HuH-7 (cell line): ENCODE measurements at places on chromosomes 12 and 14.

DNA sequence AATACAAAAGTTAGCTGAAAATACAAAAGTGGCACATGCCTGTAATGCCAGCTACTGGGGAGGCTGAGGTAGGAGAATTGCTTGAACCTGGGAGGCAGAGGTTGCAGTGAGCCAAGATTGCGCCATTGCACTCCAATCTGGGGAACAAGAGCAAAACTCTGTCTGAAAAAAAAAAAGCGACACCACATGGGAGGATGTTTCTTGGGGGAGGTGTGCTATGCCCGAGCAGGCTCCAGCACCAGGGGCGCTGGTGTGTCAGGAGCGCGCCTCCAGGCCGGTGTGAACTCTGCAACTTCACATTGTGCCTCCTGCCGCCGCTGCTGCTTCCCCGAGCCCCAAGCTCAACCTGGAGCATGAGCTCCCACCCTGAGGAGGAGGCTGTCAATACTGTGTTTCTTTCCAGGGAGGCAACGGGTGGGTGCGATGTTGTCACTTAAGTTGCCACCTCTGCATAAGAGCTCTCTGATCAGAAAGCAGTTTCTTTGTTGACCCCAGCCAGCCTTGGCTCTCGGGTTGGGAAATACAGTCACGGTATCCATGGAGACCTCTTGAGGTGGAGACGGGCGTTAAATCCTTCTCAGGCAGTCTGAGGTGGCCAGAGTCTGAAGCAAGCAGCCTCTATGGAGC is 18.9 kb downstream of the DEGS2 start:
- no peak for DNase-seq

DNA sequence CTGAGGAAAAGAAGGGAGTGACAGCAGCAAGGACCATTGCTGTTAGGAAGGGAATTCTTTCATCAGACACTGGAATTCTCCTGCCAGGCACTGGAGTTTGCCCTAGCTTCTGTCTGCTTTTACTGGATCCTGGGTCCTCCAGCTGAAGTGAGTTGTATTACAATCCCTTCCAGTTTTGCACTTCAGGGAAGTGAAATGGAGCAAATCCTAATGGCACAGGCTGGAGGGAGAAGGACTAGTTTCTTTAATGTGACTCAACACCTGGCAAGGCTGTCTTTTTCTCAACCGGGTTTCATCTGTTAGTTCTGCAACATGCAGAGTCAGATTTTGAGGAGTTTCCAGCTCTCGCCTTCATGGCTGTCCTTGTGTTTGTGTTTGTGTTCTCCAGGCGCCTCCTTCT is 45.8 kb downstream of the ETV6 start:
- no peak for DNase-seq

DNA sequence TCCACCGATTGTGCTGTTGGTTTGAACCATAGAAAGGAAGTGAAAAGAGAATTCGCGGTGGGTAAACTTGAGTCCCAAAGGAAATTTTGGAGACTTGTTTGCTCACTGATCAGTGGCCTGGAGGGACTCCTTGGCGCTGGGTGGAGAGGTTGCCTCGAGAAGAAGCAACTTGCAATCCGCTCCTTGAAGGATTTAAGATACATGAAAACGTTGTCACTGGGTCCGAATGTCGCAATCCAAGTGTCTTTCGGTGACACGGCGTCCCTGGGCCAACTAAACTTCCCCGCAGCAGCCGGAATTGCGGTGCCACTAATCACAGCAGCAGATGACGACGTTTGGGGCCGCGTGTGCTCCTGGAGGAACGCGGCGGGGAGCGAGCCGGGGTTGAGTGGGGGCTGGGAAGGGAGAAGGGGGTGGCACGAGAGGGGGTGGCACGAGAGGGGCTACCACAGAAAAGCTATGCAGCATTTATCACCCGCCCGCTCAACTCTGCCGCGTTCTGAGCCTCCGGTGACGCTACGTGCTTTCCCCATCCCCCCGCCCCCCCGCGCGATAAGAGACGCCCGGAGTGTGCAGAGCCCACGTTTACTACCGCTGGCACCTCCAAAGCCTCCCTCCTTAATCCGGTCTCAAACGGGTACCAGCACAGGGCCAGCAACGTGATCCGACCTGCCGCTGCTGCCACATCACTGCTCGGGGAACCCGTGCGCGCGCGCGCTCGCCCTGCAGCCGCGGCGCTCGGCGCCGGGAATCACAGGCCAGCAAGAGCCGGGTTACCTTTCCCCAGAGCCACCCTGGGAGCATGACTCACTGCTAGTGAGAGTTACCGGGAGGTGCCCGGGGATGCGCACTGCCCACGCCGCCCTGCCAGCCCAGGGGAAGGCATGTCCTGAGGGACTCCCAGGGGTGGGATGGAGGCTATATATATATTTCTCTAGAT is 833 bp upstream of the BHLHE41 start:
- DNase-seq: peak; percentile 85

DNA sequence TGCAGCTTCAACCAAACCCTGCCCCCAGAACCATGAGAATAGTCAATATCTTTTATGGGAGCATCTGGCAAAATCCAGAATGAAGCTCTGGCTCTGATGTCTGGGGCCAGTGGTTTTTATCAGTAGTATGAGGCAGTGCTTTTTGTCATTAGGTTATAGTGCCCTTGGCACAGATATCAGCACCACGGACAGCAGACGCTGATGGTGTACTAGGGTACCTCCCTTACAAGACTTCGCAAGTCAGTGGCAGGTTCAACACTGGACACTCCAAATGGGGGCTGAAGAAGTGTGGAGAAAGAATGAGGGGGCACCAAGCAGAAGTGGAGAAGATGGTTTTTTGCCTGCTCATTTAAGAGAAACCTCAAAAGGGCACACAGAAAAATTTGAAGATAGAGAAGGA is 68.2 kb upstream of the E2F7 start:
- peak; percentile 14 for DNase-seq

- no peak for DNase-seq
These were observed 32.3 kb downstream of the FRS2 start for GRCh38 chr12:69502345-69503081.

GRCh38 chr12:28998662-28999120 is 150.4 kb upstream of the FAR2 start:
- peak; percentile 22 for DNase-seq

GRCh38 chr12:51341251-51342007 is 5.0 kb downstream of the CELA1 start:
- peak; percentile 86 for DNase-seq

DNA sequence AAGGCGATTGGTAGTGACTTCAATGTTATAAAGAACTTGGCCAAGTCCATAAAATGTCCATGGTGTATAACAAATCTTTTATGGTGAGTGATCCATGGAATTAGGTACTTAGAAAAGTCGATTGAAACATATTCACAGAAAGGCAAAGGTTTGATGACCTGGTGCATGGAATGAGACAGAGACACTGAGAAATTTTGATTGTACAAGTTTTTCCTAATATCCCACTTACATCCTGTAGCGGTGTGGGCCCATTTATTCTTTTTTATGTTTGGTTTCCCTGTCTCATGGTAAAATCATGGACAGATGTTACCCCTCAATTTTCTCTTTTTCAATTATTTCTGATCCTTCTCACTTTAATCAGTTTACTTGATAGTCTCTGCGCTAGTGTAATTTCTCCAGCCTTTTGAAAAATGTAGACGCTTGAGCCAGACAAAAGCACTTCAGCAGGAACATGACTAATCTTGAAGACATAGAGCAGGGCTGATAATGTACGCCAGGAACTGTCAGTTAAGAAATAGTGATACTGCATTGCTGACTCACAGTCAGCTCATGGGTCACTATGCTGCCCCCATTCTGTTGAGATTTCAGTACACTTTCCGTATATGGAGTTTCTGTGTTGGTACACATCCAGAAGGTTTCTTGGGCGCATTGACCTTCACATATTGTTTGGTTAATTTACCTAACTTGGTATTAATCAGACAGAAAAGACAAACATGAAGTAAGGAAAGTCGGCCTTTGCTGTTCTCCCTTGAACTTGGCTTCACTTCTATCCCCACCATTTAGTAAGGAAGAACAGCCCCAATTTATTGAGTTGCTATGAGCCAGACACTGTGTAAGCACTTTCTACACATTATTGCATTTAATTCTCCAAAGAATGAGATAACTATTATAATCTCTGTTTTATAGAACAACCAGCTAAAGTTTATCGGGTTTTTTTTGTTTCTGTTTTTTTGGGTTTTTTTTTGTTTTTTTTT is 841.7 kb downstream of the DIO2 start:
- peak; percentile 5 for DNase-seq

DNA sequence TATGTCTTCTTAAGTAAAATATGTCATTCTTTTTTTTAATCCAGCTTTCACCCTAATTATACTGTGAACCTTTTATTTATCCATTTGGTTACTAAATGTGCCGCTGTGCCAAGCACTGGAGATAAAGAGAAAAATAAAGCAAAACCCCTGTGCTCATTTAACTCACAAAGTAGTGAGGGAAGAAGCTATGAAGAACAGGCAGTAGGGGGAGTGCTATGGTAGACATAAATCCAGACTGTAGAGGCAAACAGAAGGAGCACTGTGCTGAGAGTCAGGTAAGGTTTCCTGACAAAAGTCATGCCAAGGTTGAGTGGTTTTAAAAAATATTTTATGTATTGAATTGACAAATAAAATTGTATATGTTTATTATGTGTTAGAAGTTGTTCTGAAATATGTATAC is 188.5 kb upstream of the SYT10 start:
- no peak for DNase-seq

DNA sequence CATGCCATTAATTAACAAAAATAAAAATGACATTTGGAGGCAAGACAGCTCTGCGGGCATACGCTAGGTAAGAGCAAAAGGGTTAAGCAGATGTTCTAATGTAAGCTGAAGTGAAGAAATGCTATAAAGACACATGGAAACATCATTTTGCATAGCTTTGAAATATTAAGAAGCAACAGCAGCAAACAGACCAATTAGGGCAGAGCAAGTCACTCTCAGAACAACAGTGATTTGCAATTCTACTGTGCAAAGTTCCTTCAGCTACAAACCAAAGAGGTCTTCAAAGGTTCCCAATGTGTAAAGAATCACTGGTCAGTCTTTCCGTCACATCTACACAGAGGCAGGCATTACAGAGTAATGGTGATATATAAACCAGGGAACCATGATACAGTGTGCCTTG is 68.2 kb downstream of the PAPLN start:
- no peak for DNase-seq

GRCh38 chr14:100664231-100664630 is 62.5 kb upstream of the DLK1 start:
- no peak for DNase-seq

DNA sequence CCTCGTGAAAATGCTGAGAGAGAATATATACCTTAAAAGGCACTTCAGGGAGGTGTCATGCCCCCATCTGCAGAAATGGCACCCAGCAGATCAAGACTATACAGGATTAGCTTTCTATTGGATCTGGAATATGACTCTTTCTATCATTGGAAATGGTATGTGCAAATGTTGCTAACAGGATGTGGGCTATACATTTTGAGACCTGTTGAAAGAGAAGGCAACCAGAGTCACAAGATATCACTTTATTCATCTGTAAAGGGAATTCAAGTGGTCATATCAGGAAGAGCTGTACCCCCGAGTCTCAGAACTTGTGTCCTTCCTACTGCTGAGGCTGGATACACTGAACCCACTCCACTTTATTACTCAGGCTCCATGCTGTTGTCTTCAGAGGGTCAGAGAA is 46.1 kb upstream of the FRMD6 start:
- DNase-seq: no peak

GRCh38 chr12:70244409-70244808 is 1.2 kb downstream of the CNOT2 start:
- no peak for DNase-seq

- no peak for DNase-seq
These were observed 33.9 kb upstream of the TSPAN8 start for GRCh38 chr12:71191509-71192196.

DNA sequence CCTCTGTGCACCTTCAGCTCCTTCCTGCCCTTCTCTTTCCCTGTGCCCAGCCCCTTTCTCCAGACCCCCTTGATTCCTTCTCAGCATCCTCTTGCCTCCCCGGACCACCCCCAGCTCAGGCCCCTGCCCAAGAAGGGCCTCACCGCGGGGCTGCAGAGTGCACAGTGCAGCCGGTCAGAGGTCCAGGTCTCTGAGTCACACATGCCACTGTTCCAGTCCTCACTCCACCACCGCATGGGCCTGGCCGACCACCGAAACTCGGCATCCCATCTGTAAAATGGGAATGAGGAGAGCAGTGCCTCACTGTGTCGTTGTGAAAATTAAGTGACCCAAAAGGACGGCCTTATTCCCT is 13.3 kb downstream of the BDKRB1 start:
- DNase-seq: no peak

DNA sequence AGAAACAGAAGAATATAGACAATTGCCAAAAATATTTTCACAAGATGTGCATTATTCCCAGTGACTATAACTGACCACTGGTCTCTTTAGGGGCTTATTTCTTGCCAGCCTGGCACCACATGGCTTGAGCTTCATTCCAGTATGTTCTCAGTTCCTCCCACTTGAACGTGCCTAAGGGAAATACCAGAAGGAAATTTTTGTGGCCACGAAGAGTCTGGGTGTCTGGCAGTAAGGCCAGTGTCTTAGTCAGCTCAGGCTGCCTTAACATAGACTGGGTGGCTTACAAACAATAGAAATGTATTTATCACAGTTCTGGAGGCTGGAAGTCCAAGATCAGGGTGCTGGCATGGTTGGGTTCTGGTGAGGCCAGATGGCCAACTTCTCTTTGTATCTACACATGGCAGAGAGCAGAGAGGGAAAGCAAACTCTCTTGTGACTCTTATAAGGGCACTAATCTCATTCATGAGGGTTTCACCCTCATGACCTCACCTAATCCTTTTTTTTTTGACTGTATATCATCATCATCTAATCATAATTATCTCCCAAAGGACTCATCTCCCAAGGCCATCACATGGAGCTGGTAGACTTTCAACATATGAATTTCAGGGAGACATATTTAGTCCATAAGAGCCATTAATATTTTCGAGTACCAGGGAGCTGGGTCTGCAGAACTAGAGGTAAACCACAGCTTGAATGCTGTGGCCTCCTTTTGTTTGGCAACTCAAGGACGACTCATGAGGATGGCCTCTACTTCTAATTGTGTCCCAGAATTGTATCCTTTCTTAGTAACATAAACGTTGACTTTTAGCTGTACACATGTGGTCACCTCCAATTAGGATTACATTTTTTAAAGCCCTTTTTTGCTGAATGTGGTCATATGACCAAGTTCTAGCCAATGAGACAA is 5.1 kb upstream of the SMOC1 start:
- DNase-seq: no peak

DNA sequence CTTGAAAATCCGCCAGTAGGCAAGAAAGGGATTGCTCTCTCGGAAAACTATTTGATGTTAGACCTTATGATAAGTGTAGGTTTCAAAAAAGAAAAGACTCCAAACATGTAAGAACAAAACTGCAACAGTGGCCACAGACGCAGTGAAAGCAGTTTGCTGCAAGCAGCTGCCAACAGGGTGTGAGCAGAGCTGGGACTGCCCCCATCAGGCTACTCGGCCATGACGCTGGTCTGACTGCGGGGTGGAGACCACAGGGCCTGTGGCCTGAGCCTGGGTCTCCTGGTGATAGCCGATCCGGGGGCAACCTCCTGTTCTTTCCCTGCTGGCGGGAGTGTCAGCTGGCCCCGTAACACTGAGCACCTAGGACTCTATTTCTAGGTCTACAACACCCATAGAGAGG is 63.2 kb downstream of the AMN start:
- DNase-seq: no peak
